ENCODE measurements at places on chromosomes 2 and 18.
A peak's percentile ranks its signal among the peaks of the same experiment; 100 is the strongest.

DNA sequence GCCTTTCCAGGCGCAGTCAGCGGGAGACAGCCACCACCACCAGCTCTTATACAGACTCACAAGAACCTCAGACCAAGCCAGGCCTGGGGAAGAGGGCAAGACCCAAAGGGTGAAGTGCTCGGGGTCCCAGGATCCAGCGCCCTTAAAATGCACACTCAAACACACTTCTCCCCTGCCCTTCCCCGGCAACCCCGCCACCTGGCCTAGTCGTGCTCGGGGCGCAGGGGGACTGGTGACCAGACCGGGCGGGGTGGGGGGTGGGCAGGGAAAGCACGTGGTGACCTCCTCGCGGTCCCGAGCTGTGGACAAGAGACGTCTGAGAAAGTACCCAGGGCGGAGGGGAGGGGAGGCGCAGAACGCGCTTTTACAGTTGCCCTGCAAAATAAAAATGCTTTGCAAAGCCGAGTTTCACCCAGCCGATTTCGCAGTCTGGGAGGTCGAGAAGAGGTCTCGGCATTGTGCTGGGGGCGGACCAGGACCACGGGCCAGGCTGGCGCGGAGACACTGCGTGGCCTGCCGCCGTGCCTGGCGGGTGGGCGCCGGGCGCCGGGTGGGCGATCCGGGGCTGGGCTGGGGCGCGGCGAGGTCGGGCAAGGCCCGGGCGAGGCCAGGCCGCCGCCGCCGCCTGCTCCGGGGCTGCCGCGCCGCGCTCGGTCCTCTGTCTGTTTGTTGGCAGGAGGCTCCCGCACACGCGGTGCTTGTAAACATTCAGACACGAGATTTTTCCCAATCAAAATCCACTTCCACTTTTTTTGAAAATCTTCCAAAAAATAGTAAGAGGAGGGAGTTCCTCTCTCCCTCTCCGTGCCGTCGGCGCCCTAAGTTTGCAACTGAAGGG is 2.0 kb downstream of the BCL11A start:
- DNase-seq = no peak

DNA sequence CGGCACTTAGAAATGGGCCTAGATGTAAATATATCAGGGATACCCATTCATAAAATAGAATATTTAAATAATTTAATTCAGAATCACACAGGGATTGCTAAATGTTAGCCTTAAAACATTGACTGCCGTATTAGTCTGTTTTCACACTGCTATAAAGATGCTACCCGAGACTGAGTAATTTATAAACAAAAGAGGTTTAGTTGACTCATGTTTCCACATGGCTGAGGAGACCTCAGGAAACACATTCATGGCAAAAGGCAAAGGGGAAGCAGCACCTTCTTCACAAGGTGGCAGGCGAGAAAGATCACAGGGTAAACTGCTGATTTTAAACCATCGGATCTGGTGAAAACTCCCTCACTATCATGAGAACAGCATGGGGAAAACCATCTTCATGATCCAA is 223.6 kb upstream of the GULP1 start:
- DNase-seq = no peak

DNA sequence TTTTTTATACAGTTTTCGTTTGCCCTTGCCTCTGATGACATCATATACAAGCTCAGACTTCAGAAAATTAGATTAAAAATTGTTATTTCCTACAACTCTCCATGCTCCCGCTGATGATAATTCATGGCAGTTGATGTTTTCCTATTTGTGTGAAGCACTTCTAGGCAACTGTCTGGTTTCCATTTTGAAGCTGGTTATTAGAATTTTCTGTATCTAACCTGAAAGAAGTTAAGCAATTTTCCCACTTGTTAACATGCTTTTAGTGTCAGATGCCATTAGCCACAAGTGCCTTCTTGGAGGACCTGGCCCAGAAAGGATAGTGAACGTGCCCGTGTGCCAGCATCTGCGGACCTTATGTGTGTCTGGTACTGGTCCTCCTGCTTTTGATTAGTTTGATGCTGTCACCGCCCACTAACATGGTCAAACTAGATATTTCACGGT is 347.6 kb upstream of the RAB12 start:
- DNase-seq = no peak

DNA sequence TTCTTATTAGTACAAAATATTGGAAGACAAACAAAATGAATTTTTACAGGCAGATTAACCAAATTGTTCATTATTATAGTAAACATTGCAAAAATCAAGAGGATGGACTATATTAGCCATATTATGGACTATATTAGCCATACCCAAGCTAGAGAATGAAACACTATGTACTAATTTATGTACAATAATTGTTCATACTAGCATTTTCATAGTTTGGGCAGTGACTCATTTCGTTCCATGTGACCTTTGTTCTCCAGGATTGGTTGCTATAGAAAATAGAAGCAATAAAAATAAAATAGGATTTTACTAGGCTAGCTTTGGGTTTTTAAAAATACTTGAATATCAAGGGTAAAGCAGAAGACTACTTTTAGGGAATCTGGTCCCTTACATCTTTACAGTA is 176.8 kb downstream of the ZEB2 start:
- no peak for DNase-seq

DNA sequence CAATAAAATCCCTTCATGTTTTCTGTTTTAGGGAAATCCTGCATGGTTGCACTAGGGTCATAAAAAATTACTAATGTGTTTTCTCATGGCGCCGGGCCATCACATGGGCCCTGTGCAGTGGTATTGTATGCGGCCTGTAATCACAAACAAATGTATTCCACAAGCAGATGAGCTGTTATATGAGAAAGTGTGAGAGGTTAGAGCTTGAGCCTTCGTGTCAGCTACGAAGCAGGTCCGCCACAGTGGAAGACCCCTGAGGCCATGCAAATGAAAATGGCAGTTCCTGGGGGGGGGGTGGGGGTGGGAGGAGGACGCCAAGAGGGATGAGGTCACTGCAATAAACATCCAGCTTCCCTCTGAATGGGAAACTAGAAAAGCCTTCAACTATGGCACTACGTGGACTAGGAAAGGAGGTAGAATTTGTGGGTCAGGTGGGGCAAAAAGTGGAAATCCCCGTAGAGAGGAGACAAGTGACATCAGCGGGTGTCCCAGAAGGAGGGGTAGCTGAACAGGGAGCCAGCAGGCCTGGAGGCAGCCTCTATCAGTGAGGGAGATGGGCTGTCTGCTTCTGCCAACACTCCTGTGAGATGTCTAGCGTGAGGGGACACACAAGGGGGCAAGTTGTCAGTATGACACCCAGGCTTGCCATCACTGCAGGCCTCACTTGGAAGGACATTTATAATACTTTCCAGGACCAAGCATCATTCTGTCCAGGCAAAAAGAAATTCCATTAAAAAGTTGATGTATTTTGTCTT is 130.3 kb upstream of the CTAGE1 start:
- DNase-seq = no peak

- peak; percentile 63 for DNase-seq
These were observed 11.7 kb downstream of the SLC4A3 start for GRCh38 chr2:219638948-219639755.

DNA sequence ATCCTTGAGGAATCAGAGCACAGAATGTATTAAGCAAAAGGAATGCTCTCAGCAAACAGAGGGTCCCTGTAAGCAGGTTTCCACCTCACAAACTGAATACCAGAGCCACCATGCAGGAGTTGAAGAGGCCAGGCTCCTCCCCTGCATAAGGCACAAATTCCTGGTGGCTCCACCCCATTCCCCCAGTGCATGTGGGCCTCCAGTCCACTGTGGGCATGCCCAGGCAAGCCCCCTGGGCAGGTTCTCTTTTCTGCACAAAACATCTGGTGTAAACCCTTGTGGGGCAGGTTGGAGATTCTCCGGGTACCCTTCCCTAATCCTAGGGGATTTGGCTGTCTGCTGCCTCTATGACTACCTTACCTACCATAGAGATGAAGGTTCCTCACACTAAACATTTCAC is 166.5 kb downstream of the PTPRM start:
- DNase-seq = no peak

DNA sequence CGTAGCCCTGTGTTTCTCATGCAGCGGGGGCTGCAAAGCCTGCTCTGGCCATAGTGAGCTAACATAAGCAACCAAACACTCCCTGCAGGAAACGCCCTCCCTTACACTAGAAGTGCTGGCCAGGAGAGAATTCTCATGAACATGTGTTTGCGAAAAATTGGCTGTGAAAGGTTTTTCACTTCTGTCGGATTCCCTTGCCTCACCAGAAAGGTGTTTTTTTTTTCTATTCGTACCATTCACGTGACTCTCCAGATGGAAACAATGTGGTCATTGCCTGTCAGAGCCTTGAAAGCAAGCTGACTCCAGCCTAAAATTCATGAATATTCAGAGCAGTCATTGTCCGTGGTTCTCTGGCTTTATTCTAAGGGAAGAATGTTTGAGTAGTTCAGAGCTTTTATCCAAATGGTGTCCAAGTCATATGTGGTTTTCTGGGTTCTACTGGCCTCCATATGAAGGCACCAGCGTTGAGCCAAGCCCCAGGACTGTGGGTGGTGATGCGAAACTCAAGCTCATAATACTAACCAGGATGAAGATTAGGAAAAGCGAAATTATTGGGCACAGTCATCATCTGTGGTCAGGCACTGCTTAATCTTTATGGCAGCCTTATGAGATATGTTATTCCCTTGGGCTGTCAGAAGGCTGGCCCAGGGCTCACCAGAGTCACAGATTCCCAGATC is 236.4 kb downstream of the ALPK2 start:
- no peak for DNase-seq

GRCh38 chr2:190563646-190564045 is 29.1 kb upstream of the NEMP2 start:
- no peak for DNase-seq

DNA sequence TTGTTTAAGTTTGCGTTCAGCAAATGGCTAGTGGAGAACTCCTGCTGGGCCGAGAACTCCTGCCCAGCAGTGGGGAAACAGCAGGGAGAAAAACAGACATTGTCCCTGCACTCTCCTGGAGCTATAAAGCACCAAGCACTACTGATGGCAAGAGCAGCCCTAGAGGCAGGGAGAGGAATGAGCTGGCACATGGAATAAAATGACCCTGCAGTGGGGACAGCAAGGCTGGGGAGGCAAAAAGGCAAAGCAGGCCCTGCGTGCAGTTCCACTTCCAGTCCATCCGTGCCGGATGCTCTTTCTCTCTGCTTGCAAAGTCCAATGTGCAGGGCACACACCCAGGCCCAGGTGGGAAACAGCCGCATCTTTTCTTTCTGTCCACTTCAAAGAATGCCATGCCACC is 415.5 kb downstream of the LRATD1 start:
- DNase-seq = no peak

DNA sequence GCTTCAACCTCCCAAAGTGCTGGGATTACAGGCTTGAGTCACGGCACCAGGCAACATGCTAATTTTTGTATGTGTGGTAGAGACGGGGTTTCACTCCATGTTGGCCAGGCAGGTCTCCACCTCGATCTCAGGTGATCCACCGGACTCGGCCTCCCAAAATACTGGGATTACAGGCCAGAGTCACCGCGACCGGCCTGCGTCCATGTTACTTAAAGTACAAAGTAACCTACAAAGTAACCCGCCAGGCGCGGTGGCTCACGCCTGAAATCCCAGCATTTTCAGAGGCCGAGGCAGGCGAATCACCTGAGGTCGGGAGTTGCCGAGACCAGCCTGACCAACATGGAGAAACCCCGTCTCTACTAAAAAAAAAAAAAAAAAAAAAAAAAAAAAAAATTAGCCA is 1.1 kb upstream of the ANKRD30B start:
- DNase-seq = no peak

DNA sequence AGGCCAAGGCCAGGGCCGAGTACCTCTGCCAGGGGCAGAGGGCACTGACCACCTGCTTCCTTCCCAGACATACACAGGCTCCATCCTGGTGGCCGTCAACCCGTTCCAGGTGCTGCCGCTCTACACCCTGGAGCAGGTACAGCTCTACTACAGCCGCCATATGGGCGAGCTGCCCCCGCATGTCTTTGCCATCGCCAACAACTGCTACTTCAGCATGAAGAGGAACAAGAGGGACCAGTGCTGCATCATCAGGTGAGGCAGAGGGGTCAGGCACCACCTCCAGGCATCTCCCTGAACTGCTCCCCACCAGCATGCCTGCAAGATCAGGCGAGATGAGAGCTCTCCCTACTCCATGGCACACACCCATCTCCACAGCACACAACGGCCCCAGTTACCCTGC is 31.1 kb downstream of the MYO7B start:
- DNase-seq = no peak

- DNase-seq = no peak
These were observed 130.8 kb downstream of the ZNF236 start for GRCh38 chr18:76953156-76953555.

DNA sequence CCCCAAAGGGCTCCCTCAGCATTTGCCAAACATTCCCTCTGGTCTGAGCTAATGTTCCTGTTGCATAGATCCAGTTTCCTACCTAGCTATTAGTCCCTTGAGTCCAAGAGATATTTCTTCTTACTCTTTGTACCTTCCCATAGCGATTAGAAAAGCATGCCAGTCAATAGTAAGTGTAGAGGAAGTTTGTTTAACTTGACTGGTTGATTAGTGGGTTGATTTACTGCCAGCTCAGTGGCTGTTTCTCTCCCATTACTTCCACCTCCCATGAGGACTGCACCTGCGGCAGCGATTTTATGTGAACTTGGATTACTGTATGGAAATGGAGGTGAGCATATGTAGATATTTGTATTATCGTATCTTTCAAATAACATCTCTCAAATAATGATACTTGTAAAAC is 1748.4 kb upstream of the CELF4 start:
- DNase-seq = no peak

Measured in K562 (cell line).